ENCODE measurements at places on chromosomes 6 and 20. TPM values are rescaled to one million over a fixed set of nuclear protein-coding genes. Genes with fewer than 3 reads are reported as not detected.

C6orf132 gene
- 4.1 TPM for polyA plus RNA-seq

LKAAEAR1 gene
- not detected for polyA plus RNA-seq

PRKN gene
- polyA plus RNA-seq, result 12.4 TPM

KIF13A gene
- 41.3 TPM for polyA plus RNA-seq

PLCB1 gene
- polyA plus RNA-seq, result 46.8 TPM

CENPW gene
- polyA plus RNA-seq, result 30.8 TPM

JAG1 gene
- polyA plus RNA-seq, result 203 TPM

Data from right renal pelvis (tissue), 4 donors.